ENCODE measurements at places on chromosomes 7 and 10.

DNA sequence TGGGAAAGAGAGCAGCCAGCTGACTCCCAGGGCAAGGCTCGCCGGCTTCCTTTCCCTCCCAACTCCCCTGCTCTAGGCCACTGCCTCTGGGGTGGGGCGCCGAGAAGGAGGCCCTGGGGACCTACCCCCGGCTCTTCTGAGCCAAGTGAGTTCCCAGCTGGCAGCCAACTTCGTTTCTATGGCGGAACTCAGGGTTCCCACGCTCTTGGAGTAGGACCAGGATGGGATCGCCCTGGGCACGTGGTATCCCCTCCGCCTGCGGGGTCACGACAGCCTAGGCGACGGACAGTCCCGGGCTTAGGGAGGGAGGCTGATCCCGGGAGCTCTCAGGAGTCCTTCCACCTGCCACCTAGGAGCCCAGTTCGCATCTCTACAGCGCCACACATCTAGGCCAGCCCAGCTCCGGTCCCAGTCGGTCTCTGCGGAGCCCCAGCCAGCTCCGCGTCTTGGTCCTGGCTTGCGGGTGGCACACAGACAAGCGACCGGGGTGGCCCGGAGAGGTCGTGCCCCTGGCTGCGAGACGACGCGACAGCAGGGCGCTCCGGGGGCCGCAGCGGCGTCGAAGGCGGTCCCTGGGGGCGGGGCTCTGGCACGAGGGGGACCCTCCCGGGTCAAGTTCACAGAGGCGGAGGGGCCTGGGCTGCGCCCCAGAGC lies 20.5 kb upstream of the GATA3 start:
- DNase-seq, result no peak

DNA sequence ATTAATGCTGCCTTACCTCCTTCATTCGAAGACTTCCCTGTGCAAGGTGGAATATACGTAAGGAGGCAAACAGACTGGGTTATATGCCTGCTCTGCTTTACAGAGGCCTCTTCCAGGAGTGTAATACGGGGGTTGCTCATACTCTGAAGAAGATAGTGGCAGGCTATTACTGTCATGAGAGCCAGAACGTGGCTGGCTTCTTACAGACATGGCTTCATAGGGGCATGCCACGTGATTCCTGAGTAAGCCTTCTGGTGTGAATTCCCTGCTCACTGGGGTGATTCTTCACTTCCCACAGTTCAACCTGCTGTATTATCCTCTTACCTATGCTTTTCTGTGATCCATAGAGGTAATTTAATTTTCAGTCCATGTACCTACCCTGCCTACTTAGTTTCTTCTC lies 141.8 kb downstream of the ST7 start:
- DNase-seq, result no peak

GRCh38 chr10:114051714-114052113 lies 8.0 kb downstream of the ADRB1 start:
- DNase-seq, result no peak

DNA sequence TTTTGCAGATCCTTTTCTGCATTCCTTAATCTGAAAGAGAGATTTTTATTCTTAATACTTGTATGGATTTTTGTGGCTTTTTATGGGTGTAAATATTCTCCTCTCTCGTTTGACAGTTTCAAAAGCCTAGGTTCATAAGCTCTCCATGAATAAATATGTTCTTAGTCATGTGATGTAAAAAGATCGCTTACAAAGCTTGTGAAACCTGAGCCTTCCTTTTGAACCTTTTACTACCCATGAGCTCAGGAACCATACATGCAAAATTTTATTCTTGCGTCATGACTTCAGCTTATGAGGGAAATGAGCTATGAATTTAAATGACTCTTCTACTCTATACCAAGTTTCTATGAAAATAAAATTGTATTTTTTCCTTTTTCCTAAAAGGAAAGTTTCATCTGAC lies 98.7 kb downstream of the POLL start:
- DNase-seq, result no peak

GRCh38 chr7:110800984-110801383 lies 289.9 kb upstream of the LRRN3 start:
- no peak for DNase-seq

DNA sequence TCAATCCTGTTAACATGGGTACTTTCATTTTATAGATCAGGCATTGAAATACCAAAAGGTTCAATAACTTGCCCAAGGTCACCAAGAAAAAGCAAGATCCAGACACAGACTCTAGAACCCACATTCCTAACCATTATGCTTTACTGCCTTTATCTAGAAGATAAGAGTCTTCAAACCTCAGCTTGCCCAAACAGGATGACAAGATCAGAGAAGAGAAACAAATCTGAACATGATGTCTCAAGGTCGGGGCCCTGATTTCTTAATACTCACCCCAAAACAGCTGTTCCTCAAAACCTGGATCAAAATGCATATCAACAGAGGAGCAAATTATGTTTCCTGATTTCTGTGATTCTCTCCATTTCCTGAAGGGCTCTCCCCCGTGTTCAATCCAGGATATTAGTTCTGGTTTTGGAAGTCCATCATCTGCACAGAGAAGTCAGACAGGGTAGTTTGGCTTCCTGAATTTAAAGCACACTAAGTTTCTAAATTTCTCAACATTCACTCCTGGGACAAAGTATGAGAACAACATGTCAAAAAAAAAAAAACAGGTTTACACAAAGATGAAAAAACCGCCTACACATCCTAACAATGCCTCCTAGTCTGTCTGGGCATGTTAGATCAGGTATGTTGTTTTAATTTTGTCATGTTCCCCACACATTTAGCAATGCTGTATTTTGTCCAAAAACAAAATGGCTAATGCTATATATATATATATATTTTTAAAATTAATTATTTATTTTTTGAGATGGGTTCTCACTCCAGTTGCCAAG lies 16.2 kb downstream of the ZNF786 start:
- DNase-seq, result no peak

- no peak for DNase-seq
Measured at GRCh38 chr10:129719415-129719739, 244.7 kb downstream of the EBF3 start.

- no peak for DNase-seq
Measured at GRCh38 chr10:44385696-44386441, 972 bp upstream of the CXCL12 start.

DNA sequence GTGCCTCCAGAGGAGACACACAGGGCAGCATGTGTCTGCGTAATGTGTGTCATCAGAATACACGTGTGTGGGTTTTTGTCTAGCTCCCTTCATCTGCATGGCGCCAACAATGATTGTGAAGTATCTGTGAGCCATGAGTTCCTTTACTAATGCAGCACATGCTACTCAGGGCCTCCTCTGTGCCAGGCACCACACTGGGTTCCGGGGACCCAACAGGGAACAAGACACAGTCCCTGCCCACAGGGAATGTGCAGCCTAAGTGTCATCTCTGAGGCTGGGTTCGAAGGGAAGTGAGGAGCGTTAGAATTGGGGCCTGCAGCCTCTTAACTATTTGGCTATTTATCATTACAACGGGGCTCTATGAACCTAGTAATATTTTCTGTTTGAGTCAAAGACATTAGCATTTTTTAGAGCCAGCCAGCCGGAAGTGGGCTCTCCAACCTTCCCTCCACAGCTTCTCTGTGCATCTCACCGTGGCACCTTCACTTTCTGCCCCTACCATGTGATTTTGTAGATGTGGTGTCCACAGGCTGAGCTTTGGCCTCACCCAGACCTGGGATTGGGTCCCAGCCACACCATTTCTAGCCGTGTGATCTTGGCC lies 43.9 kb upstream of the SRGN start:
- DNase-seq, result no peak

DNA sequence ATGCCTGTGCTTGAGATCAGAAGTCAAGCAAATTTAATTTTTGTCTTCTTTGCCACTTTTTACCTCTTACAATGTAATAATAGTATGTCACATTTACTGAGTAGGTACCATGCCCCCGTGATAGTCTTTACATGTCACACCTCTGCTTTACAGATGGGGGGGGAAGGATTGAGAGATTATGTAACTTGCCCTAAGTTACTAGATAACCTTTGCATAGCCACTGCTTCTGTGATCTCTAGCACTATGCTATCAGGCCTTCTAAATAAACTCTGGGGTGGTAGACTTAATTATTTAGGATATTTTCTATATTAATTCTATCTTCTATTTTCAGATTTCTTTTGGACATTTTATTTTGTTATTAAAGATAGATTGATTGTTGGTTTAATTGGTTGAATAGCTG lies 514.4 kb downstream of the SUGCT start:
- DNase-seq, result no peak

- peak; percentile 90 for DNase-seq
Measured at GRCh38 chr10:78944723-78945312, 123.9 kb upstream of the ZMIZ1 start.

- DNase-seq, result no peak
Measured at GRCh38 chr10:100041306-100042002, 31.7 kb upstream of the DNMBP start.

DNA sequence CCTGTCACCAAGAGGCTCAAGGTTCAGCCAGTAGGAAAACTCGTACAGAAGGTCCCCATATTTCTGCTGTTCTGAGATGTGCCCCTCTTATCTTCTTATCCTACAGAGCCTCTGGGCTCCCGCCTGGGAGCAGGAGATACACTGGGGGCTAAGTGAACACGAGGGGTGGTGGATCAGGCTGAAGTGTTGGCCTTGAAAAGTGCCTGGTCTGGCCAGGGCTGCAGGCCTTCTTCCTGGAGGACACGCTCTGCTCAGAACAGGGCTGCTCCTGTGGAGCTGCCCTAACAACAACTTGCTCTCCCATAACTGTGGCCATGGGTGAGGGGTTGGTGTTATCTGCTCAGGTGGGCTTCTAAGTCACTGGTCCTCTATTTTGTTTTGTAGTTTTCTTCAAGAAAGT lies 33.7 kb downstream of the C10orf120 start:
- DNase-seq, result no peak

DNA sequence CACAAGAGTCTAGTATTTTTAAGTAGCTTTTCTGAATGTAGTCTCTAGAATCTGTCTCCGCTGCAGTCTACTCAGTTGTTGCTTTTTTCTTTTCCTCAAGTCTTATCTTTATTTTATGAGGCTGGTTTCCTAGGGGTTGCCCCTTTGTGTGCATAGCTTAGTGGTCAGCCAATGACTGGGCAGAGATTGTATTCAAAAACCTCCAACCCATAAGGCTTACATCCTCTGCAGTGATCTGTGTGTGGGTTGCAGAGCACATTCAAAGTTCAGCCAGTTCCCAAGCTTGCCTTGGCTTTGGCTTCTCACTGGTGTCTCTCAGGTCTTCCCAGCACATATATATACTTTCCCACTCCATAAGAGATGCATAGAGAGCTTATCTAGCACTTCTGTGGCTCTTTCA lies 160.0 kb upstream of the TCF7L2 start:
- DNase-seq, result no peak
